A549 treated with CpdA at 1 μM for 4 hours (cell line): ENCODE measurements at places on chromosomes 3 and 15. TPM values are rescaled to one million over a fixed set of nuclear protein-coding genes. Genes with fewer than 3 reads are reported as not detected.

Gene FBXL22
- total RNA-seq = 0.16 to 0.50 TPM (median 0.27 TPM) in 5 replicates

Gene SERPINI2
- total RNA-seq = not detected in 5 replicates

Gene TRIM71
- 0.01 to 0.03 TPM in 2 of 5 replicates, not detected in the others for total RNA-seq

Gene KLHL6
- not detected in 5 replicates for total RNA-seq

Gene CGGBP1
- total RNA-seq = 34.7 to 41.5 TPM (median 38.7 TPM) in 5 replicates

Gene RARB
- 7.8 to 15.4 TPM (median 11.3 TPM) in 5 replicates for total RNA-seq
